ENCODE measurements at places on chromosomes 7 and 10. TPM values are rescaled to one million over a fixed set of nuclear protein-coding genes. Genes with fewer than 3 reads are reported as not detected.

NRCAM gene
- total RNA-seq, result 1.5 TPM

MRLN gene
- total RNA-seq, result not detected

TNS3 gene
- 9.2 TPM for total RNA-seq

LRRC4 gene
- total RNA-seq, result 1.3 TPM

CALML3 gene
- not detected for total RNA-seq

FLNC gene
- under 0.01 TPM for total RNA-seq

ZKSCAN1 gene
- total RNA-seq, result 41.3 TPM

ACBD7 gene
- 0.42 TPM for total RNA-seq

TMEM273 gene
- 3.5 TPM for total RNA-seq

DOCK4 gene
- total RNA-seq, result 5.6 TPM

DDIT4 gene
- total RNA-seq, result 533 TPM

SLC18A3 gene
- 0.10 TPM for total RNA-seq

CTTNBP2 gene
- 0.10 TPM for total RNA-seq
